Activated T-helper 1 cell treated with Interleukin-2 at 50 U/mL for 16 hours (primary cell): ENCODE measurements at places on chromosomes 3 and 15.

DNA sequence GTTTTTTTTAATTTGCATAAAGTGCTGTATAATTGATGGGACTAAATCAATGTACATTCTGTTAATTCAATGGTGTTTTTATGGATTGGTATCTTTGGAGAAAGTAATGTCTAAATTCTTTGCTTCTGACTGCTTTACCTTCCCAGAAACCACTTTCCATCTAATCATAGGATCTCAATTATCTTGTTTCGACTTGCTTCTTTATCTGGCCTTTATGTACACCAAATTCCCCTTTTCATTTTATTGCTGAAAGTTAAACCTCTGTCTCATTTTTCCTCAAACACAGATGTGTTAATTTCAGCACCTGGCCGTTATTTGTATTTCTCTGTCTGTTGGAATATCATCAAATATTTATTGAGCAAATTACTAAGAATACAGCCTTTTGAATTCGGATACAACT, 287.3 kb upstream of the GBE1 start:
- no peak for DNase-seq

DNA sequence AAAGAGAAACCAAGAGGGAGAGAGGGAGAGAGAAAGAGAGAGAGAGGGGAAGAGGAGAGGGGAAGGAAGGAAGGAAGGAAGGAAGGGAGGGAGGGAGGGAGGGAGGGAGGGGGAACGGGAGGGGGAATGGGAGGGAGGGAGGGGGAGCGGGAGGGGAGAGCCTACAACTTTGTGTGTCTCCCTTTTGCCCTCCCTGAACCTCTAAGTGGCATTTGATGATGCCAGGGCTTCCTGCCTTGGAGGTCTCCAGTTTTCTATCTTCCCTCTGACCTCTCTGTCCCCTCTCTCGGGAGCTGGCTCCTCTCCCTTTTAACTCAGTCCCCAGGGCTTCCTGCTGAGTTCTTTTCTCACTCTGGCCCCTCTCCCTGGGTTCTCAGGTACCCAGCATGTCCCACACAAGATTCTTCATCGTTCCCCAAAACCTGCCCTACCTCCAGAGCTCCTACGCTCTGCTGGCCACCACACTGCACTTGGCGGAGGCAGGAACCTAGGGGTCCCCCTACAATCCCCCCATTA, 12.5 kb upstream of the FAM174B start:
- DNase-seq, result no peak

GRCh38 chr3:18046131-18046915, 303.9 kb upstream of the TBC1D5 start:
- no peak for DNase-seq

DNA sequence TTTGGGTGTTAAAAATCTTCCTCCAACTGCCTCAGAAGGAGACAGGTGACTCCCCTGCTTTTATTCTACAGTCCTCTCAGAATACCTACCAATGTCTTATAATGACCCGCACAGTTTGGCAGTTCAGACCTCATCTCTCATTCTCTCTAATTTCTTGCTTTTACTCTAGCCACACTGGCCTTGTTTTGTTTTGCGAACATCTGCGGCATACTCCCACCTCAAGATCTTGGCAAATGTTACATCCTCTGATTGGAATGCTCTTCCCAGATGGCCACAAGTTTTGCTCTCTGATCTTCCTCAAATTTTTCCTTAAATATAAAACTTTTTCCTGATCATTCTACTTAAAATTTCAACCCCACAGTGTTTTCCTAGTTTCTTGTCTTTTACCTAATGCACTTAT, 94.1 kb downstream of the PLSCR2 start:
- DNase-seq, result no peak

GRCh38 chr3:178434206-178434805, 101.9 kb upstream of the KCNMB2 start:
- DNase-seq, result no peak

DNA sequence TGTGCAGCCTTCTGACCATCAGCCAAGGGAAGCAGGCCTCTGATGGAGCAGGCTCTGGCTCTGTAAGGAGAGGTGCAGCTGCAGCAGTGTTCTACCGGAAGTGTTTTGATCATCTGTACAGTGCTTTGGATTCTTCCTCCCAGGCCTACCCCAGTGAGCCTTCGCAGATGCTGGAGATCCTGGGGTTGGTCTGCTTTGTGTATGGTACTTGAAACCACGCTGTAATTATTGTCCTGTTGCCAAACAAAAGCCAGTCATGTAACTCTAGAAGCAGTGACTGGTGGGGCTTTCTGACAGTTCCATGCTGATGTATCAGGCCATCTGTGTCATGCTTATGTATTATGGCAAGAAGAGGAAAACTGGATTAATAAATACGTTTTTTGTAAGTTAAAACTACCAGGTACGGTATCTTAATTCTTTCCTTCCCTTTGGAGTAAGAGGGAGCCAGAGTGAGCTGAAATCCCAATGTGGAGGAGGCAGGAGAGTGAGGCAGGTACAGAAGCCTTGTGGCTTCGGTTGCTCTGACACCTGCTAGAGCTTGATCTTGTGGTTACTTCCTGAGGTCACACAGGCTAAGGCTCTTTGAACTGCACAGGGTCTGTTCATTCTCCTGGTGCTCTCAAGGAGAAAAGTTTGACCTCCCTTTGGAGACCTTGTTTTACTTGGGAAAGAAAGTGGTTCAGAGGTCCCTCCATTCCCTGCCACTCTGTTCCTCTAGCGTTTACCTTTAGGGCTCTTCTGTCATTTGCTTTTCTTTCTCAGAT, 3.7 kb downstream of the TMEM42 start:
- DNase-seq, result no peak

DNA sequence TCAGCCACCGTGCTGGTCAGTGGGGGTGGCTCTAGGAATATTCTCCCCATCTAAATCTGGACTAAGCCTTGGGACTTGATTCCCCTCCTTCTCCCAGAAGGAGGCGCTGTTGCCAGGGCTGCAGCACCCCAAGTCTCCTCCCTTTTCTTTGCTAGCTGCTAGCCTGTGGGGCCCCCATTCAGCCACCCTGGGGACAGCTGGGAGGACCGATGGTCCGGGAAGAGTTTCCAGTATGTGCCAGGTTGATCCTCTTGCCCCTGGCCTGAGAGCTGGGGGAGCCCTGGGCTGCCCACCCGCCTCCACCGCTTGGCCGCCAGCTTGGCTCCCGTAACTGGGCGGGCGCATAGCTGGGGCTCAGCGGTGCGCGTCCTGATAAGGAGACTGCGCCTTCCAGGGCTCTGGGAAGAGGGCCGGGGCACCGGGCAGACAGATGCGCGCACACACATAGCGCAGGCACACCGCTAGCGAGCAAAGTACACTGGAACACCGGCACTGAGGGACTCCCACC, 4.2 kb downstream of the SMAD6 start:
- DNase-seq, result no peak

DNA sequence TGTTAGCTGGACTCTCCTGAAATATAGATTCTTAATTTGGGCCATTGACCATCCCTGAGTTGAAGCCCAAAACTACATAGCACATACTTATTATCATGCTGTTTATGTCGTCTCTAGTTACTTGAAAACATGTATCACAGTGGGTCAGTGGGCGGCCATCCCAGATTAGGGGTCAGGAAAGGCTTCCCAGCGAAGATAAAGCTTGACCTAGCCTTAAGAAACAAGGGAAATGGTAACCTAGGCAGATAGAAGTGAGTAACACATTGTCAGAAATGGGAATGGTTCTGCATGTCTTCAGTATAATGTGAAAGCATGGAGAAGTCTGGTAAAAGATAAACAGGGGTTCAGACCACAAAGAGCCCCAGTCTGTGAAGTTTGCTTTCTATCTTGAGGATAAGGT, 124.7 kb downstream of the C3orf70 start:
- no peak for DNase-seq

DNA sequence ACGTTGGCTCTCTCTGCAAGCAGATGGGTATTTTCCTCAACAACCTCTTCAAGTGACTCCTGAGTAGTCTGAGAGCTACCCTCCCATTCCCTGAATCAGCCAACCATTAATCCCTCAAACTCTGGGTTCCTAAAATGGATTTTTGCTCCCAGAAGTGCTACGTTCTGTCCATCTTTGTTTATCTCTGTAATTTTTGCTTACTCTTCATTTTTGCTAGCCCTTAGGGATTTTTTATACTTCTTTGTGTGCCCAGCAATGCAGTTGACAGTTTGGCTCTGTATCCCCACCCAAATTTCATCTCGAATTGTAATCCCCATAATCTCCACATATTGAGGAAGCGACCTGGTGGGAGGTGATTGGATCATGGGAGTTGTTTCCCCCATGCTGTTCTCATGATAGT, 35.4 kb upstream of the COL6A5 start:
- no peak for DNase-seq

- DNase-seq, result no peak
Observed at GRCh38 chr3:100018806-100019205, 95.5 kb downstream of the FILIP1L start.

GRCh38 chr15:40264321-40265153, 18.3 kb downstream of the ANKRD63 start:
- DNase-seq, result no peak

GRCh38 chr3:52880047-52880446, 17.3 kb downstream of the STIMATE start:
- DNase-seq, result no peak

- no peak for DNase-seq
Observed at GRCh38 chr3:179898024-179898423, 138.7 kb downstream of the PEX5L start.

GRCh38 chr3:134338516-134339261, 35.6 kb downstream of the AMOTL2 start:
- DNase-seq, result no peak
